ENCODE measurements at places on chromosomes 11 and 22.

- DNase-seq: peak; percentile 75
Measured at GRCh38 chr11:67266449-67267187, at the start of gene GRK2. Gene GRK2 (plus strand): TSS chr11:67266473. CDS start chr11:67266700, 227 bp downstream.

DNA sequence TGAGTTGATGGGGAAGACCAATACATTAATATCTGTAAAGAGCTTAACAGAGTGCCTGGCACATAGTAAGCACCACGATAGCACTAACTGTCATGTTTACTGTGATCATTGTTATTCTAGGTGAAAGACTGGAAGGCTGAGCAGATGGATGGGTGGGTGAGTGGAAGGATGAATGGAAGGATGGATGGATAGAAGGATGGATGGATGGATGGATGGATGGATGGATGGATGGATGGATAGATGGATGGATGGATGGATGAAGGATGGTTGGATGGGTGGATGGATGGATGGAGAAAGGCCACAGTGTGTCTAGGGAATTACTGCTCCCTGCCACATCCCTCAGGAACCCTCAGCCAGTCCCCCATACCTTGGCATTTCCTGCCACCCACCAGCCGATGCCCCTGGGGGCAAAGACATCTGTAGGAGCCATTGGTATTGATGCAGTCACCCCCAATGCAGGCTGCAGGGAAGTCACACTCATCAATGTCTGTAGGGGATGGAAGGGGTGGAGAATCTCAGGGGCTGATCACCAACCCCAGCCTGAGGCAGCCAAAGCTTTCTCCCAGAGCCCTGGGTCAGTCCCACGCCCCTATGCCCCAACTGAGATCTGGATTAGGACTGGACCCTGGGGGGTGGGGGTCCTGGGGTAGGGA, 15.3 kb downstream of the LTBP3 start:
- no peak for DNase-seq

GRCh38 chr11:9143721-9144120, 52.3 kb upstream of the SCUBE2 start:
- no peak for DNase-seq

- DNase-seq: peak; percentile 40
Measured at GRCh38 chr11:72600557-72600956, 73.7 kb downstream of the PDE2A start.

GRCh38 chr11:119504371-119504770, 81.4 kb upstream of the THY1 start:
- DNase-seq: no peak

DNA sequence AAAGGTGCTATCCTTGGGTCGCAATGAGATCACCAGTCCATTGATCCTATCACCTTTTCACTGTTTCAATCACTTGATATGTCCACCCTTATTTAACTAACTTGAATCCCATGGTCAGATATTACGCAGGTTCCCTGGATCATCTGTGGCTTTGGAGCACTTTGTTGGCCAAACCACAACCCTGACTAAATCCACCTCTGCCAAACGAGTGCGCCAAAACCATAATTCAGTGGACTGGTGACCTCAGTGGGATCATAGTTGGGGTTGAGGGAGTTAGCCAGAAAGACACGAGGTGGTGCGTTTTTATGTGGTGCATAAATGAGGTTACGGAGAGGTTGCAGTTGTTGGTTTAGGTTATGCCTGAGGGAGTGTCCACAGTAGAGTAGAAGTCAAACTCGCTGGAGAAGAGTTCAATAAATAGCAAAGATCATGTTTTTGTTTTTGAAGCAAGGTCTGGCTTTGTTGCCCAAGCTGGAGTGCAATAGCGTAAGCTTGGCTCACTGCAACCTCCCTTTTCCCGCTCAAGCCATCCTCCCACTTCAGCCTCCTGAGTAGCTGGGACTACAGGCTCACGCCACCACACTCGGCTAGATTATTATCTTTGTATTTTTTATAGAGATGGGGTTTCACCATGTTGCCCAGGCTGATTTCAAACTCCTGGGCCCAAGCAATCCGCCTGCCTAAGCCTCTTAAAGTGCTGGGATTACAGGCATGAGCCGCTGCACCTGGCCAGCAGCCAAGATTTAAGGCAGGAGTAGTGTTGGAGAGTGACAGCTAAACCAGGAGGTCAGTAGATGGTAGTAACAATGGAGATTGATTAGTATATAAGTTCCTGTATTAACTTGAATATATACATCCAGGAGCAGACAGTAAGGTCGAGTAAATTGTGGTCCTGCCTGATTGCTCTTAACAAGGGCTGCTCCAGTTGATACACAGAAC, 4.5 kb downstream of the FOXR1 start:
- DNase-seq: no peak

All from small intestine (tissue), 16 donors.